ENCODE measurements at places on chromosomes 6 and 20. TPM values are rescaled to one million over a fixed set of nuclear protein-coding genes. Genes with fewer than 3 reads are reported as not detected.

GRCh38 chr20:10323729-10324128 is 105.1 kb downstream of the SNAP25 start:
- no peak for DNase-seq

Gene SLC17A3
- polyA plus RNA-seq, result 0.89 TPM

Gene TGM3
- polyA plus RNA-seq, result 0.62 TPM

GRCh38 chr6:42889815-42890214 is 10.4 kb downstream of the RPL7L1 start:
- DNase-seq, result no peak

All from left renal pelvis (tissue), 4 donors.